Islet precursor cell (in vitro differentiated cells): ENCODE measurements at places on chromosomes 6 and 20.

DNA sequence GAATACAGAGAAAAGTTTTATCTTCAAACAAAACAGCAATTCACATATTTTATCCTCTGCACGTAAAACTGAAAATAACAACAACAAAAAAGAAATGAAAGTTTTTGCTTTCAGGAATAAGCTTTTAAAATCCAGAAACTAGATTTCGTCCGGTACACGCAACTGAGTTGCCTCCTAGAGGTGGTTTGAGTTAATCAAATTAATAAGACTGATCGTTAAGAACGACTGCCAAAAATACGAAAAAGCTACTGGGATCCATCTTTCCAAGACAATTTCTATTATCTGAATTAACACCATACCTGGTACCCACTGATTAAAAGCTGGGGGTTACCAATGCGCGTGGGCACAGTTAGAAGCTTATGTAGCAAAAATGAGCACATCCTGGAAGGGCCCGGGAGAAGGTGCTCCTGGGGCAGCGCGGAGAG, 669 bp downstream of the PDCD2 start:
- no peak for DNase-seq

- peak; percentile 53 for DNase-seq
Measured at GRCh38 chr6:77123527-77123926, 339.8 kb downstream of the HTR1B start.

DNA sequence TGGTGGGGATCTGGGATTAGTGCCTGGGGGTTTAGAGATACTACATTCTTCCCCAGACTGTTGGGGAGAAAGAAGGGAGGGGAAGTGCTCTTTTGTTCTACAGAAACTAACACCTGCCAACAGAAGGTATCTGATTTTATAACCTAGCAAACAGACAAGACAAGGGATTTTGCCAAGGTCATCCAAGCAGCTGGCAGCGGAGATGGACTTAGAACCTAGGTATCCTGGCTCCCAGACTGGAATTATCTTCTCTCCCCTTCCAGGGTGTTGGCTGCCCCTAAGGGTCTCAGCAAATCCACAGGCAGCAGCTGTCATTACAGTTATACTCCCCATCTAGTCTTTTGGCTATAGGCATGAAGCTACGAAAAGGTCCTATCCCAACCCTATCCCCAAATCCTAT, 8.4 kb downstream of the SDC4 start:
- no peak for DNase-seq

DNA sequence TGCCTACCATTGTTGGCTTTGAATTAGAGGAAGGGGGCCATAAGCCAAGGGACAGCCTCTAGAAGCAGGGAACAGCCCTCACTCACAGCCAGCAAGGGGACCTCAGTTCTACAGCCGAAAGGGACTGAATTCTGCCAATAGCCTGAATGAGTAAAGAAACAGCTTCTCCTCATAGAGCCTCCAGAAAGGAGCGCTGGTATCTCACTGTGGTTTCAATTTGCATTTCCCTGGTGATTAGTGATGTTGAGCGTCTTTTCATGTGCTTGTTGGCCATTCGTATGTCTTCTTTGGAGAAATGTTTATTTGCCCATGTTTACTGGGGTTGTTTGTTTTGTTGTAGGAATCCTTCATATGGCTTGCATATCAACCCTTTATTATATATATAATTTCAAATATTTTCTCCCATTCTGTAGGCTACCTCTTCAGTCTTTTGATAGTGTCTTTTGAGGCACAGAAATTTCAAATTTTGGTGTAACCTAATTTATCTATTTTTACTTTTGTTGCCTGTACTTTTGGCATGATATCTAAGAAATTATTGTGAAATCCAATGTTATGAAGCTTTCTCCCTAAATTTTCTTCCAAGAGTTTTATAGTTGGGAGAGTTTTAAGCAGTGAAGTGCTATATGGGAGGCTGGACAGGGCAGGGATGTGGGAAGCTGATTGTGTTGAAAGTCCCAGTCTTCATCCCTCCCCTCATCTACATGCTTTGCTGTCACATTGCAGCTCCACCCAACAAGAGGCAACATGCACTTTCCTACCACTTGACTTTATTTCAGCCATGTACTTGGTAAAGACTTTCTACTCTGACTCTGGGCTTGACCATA, 82.3 kb upstream of the SHLD1 start:
- DNase-seq: no peak

DNA sequence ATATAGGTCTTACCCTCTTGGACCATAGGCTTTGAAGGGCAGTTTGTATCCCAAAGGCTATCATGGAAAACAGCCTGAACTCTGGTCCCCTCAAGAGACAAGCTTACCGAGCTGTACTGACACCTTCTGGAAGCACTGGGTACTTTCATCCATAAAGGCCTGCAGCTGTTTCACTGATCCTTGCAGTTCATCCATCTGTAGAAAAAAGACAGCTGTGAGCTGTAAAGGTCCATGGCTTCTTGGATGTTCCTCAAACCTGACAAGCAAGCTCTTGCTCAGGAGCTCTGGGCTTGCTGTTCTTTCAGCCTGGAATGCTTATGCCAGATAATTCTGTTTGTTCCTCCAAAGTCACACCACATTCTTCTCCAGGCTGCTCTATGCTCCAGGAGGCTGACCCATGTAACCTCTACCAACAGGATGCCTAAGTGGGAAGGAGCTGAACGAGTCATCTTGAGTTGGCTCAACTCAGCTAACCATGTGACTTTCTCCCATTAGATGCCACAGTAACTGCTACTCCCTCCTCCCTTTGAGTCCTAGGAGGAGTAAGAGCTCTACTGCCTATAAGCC, 8.8 kb upstream of the NDRG3 start:
- DNase-seq: peak; percentile 82

DNA sequence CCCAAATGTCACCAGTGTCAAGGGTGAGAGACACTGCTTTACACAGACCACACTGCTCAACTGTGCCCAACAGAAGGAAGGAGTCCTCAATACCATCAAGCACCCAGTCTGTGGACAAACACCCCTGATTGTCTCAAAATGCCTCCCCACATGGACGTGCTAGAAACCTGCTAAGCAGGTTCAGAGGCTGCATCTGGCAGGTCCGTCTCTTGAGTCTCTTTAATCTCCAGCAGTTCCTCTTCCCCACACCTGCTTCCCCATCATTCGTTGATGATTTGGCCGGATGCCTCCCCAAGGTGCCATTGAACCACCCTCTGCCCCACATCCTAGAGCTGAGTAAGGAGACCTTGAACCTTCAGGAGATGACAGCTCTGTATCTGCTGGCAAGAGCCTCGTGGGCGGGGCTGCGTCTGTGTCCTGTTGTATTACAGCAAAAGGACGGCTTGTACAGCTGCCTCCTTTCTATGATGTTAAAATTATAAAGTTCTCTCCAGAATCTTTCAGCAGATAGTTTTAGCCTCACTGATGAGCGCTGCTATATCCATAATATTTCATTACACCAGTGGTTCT, 179.2 kb downstream of the PREX1 start:
- no peak for DNase-seq

- no peak for DNase-seq
Measured at GRCh38 chr6:112231594-112232060, 22.7 kb downstream of the LAMA4 start.

DNA sequence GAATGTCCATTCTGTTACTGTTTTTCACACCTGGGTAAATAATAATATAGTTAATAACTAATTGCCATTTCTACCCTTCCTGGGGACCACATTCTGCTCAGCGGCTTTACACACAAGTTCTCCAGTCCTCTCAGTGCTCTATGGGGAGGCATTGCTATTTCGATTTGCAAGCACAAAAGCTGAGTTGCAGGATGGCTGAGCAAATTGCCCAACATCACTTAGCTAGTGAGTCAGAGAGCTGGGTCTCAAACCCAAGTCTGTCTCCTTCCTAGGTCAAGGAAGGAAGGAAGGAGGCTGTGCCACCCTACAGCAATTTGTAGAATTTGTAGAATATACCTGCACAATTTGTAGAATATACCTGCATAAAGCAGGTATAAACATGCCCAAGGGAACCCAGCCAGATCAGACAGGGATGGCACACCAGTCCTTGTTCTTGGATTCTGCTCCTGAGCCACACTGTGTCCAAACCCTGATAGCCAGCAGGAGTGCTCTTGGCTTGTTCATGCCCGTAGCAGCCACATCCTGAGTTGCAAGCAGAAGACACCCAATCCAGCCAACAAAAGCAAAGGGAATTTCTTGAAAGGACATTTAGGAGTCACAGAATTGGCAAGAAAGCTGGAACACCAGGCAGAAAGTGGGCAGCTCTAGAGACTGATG, 56.9 kb downstream of the LY86 start:
- DNase-seq: no peak

DNA sequence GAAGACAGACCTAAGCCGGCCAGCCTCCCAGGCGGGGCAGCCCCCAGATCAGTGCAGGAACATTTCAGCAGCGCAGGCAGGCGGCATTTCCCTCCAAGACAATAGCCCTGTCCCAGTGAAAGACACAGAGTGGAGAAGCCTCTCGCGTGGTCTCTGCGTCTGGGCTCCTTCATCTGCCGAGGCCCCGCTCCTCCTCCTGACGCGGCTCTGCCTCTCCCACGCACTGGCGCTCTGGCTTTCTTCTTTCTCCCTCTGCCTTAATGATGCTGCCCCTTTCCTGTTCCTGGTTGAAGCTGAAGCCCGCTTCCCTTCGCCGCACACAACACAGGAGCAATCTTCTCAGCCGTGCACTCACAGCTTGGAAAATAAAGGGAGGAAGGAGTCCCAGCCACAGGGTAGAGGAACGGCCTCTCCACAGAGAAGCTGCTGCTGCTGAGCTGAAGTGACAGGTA, 347.5 kb downstream of the CDH4 start:
- no peak for DNase-seq

- DNase-seq: peak; percentile 47
Measured at GRCh38 chr6:169862892-169863525, 111.6 kb downstream of the ERMARD start.

- DNase-seq: no peak
Measured at GRCh38 chr6:154230393-154230792, 126.2 kb downstream of the IPCEF1 start.

- DNase-seq: no peak
Measured at GRCh38 chr20:40630099-40630498, 58.9 kb downstream of the MAFB start.

DNA sequence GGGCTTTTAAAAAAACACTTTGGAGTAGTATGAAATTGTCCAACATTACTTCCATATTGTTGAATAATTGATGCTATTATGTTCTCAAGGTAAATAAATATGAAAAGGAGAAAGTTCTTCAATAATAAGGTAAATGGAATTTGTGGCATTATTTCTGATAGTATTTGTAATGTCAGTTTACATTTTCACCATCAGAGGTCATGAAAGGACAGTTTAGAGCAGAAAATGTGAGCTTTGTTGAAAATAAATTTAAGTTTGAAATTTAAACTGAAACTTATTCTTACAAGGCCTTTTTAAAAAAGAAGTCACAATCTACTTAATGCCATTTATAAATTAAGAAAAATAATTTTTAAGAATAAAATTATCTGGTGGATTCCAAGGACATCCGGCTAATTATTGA, 15.8 kb upstream of the CEP162 start:
- no peak for DNase-seq

GRCh38 chr6:75283907-75284631, 523 bp downstream of the TMEM30A start:
- DNase-seq: peak; percentile 73

- no peak for DNase-seq
Measured at GRCh38 chr6:145626857-145627256, 108.5 kb downstream of the EPM2A start.

GRCh38 chr6:135393289-135393688, 104.3 kb downstream of the AHI1 start:
- no peak for DNase-seq

GRCh38 chr20:56373942-56374341, 15.2 kb downstream of the FAM210B start:
- DNase-seq: peak; percentile 15

GRCh38 chr20:40050596-40050995, 638.4 kb downstream of the MAFB start:
- DNase-seq: no peak

DNA sequence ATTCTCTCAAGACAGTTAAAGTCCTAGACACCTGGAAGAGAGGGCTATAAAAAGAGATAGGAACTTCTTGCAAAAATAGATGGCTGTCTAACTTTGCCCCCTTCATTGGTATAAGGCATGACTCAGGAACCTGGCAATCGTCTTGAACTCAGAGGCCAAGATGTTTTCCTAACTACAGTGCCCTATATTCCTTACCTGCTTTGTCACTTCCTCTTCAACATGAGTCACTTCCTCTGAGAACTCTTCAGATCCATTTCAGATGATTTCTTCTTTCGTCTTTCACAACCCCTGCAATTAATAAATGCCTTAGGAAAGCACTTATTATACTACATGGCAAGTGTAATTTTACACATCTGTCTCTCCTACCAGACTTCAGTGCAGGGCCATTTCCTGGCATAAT, 83.5 kb downstream of the HAO1 start:
- DNase-seq: no peak

GRCh38 chr6:88013015-88013414, 34.6 kb upstream of the SPACA1 start:
- no peak for DNase-seq

- no peak for DNase-seq
Measured at GRCh38 chr6:32175322-32175710, 568 bp downstream of the AGPAT1 start.

DNA sequence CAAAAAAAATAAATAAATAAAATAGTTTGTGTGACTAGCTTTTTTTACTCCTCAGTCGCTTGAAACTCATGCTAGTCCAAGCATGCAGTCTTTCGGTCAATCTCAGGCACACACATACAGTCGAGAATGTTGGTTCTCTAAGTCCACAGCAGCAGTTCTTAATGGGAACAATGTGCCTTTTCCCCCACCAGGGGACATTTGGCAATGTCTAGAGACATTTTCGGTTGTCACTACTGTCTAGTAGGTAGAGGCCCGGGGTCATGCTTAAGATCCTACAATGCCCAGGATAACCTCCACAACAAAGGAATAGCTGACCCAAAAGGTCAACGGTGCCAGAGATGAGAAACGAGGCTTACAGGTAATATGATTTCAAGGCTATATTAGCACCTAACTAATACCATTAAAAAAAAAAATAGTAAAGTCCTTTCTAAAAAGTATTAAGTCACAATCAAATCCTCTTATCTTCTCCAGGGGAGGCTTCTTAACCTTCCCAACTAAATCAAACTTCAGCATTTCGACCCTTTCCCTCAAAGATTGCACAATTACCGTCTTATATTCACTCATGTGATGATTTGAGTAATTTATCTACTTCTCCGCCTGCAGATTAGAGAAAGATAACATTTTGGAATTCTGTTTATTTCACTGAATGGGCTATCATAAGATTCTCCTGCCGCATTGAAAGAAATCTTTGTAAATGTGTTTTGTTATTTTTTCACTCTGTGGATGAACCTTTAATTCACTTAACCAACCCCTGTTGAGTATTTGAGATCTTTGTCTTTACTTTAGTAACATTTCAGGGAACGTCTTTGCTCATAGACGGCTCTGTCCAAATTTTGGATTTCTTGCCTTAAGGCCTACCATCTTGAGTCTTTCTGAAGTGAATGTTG, 8.1 kb upstream of the SALL4 start:
- peak; percentile 66 for DNase-seq

- DNase-seq: no peak
Measured at GRCh38 chr20:50646483-50646996, 44.8 kb downstream of the RIPOR3 start.
